Colonic mucosa (tissue), 4 donors: ENCODE measurements at places on chromosomes 4 and X. TPM values are rescaled to one million over a fixed set of nuclear protein-coding genes. Genes with fewer than 3 reads are reported as not detected.

DNA sequence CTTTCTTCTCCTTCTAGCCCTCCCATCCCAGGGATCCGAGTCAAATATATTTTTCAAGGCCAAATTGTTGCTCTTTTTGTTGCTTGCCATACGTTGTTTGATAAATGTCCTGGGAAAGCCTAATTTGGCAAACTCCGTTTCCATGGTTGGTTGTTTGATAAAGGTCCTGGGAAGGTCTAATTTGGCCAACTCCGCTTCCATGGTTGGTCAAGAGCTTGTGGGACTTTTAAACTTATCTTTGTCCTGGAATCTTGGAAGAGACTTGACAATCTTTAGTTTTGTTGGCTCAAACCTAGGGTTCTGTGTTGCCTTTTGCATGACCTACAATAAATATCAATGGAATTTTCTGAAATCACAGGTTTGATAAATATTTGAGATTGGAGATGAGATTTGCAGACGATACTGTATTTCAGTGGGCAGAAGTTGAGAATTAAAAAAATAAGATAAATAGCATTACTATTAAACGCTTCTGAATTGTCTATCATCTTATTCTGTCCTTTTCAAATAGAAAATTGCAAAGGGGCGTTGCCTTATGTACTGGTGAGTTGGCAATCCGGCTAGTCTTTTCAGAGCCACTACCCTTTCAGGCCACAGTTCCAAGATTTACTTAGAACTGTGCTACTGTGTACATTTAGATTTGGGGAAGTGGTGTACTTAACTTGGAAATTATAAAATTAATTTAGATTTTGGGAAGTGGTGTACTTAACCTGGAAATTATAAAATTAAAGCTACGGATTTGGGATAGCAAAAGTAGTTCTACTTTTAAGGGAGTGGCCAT, 804 bp downstream of the OSTC start:
- DNase-seq: no peak

- no peak for DNase-seq
These were observed 1.5 kb upstream of the UGT2A3 start for GRCh38 chr4:68953056-68953596.

DHX15 gene
- total RNA-seq: 135 TPM

- no peak for DNase-seq
These were observed 18.7 kb upstream of the ZNF157 start for GRCh38 chrX:47351706-47352105.

NEUROG2 gene
- not detected for total RNA-seq

GRCh38 chrX:39261446-39262147, 460.3 kb downstream of the MID1IP1 start:
- DNase-seq: no peak

DNA sequence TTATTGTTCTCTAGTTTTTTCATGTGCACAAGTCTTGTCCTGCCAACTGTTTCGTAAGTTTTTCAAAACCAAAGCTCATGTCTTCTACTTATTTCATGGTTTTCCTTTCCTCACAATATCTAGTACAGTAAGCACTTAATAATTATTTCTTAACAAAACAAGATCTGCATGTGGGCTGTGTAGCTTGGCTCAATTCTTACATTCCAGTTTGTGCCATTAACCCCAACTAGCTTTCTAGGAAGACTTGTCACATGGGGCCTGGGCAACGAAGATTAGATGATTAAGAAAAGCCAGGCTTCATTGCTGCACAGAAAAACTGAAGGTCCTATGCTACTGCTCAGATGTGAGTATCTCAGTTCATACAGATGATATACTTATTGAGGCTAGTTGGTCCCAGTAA, 155.3 kb upstream of the TEX13A start:
- no peak for DNase-seq
